ENCODE measurements at places on chromosomes 16 and 17.

GRCh38 chr16:35751191-35751941 is 2292.0 kb downstream of the TP53TG3F start:
- no peak overlapping the region for H3K27ac ChIP-seq
- no peaks in the 10 kb centered on the region for H3K4me1 ChIP-seq
- H3K27me3 ChIP-seq: no peaks in the 10 kb centered on the region
- no peaks in the 10 kb centered on the region for H3K36me3 ChIP-seq
- no peak for DNase-seq

DNA sequence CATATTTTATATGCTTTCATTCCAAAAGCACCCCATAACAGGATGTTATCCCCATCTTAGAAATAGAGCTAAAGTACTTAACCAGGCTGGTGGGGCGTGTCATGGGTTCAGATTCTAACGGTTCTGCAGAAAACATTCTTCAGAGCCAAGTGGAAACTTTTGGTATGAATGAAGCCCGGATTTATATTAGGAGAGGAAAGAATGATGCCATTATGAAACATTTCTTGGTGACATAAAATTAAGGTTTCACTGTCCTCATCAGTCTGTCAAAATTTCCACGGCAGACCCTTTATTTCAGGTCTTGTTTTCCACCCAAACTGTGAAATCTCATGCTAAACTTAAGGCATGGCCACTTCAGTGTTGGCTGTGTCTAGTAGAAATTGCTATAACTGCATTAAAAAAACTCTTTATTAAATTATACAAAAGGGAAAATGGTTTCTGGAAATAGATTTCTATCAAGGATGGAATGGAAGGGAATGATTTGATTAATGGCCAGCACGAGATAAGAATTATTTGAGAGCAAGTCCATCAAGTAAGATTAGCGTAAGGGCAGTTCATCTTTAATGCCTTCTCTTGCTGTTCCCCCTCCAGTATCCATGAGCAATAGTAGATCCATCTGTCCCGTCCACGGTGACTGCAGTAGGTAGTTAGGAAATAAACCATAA is 11.7 kb downstream of the PRKCA start:
- H3K4me3 ChIP-seq: no peak overlapping the region
- H3K4me1 ChIP-seq: no peaks in the 10 kb centered on the region
- no peak for DNase-seq
- no peaks in the 10 kb centered on the region for H3K27me3 ChIP-seq

DNA sequence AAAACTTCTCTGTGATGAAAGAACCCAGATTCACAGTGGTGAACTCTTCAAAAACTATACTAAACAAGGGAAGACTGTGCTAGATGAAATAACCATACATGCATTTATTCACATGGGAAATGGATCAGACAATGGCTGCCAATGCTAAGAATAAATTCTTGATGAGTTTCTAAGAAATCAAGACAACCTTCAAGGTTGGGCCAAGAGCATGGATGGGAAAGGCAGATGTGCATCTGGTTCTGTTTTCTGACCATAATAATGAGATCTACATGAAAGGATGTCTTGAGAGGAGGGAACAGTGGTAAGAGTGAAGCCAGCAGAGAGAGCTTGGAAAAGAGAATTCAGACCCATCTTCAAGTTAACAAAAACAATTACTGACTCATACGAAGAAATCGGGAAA is 31.4 kb downstream of the ANKRD11 start:
- H3K4me3 ChIP-seq: no peak overlapping the region
- peaks cover 14% of the 10 kb centered on the region for H3K4me1 ChIP-seq
- no peak overlapping the region for H3K27ac ChIP-seq
- H3K36me3 ChIP-seq: no peaks in the 10 kb centered on the region

DNA sequence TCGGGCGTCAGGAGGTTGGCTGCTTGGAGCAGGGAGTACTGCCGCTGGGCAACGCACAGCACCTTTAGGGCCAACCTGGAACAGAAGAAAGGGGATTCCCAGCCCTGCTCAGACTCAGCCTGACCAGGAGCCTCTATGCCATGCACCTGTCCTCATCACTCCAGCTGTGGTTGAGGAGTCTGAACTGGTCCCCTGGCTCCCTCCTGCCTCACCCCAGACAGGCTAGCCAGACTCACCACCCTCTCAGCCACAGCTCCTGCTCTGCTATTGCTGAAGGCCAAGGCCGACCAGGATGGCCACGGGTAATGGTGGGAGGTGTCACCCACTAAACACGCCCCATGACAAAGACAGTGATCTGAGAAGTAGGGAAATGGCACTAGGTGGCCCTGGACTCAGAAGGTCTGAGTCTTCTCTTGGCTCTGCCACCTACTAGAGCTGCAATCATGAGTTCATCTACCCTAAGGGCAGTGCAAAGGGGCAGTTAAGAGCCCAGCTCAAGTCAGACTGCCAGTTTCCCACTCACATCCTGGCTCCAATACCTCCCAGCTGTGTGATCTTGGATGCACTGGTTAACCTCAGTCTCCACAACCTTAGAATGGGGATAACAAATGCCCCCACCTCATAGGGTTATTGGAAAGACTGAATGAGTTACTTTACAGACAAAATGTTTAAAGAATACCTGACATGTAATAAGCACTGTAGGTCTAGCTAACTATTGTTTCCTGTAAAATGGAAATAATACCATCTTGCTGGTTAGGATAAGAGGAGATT is 13.8 kb upstream of the GFAP start:
- DNase-seq: no peak
- no peaks in the 10 kb centered on the region for H3K27me3 ChIP-seq
- no peak overlapping the region for H3K4me3 ChIP-seq
- no peaks in the 10 kb centered on the region for H3K4me1 ChIP-seq
- peaks cover 2% of the 10 kb centered on the region for H3K36me3 ChIP-seq

- no peak overlapping the region for H3K27ac ChIP-seq
- H3K4me3 ChIP-seq: no peak overlapping the region
- H3K4me1 ChIP-seq: no peaks in the 10 kb centered on the region
- peaks cover 17% of the 10 kb centered on the region for H3K27me3 ChIP-seq
Measured at GRCh38 chr16:9395958-9396359, 304.5 kb downstream of the HAPSTR1 start.

GRCh38 chr16:54405478-54405877 is 118.9 kb upstream of the IRX3 start:
- no peaks in the 10 kb centered on the region for H3K27me3 ChIP-seq
- H3K4me3 ChIP-seq: no peak overlapping the region
- no peak overlapping the region for H3K27ac ChIP-seq
- H3K4me1 ChIP-seq: no peaks in the 10 kb centered on the region
- no peak for DNase-seq

GRCh38 chr16:80347900-80348299 is 192.9 kb upstream of the DYNLRB2 start:
- H3K27me3 ChIP-seq: no peaks in the 10 kb centered on the region
- DNase-seq: no peak
- no peaks in the 10 kb centered on the region for H3K36me3 ChIP-seq
- no peak overlapping the region for H3K4me3 ChIP-seq
- no peaks in the 10 kb centered on the region for H3K4me1 ChIP-seq

DNA sequence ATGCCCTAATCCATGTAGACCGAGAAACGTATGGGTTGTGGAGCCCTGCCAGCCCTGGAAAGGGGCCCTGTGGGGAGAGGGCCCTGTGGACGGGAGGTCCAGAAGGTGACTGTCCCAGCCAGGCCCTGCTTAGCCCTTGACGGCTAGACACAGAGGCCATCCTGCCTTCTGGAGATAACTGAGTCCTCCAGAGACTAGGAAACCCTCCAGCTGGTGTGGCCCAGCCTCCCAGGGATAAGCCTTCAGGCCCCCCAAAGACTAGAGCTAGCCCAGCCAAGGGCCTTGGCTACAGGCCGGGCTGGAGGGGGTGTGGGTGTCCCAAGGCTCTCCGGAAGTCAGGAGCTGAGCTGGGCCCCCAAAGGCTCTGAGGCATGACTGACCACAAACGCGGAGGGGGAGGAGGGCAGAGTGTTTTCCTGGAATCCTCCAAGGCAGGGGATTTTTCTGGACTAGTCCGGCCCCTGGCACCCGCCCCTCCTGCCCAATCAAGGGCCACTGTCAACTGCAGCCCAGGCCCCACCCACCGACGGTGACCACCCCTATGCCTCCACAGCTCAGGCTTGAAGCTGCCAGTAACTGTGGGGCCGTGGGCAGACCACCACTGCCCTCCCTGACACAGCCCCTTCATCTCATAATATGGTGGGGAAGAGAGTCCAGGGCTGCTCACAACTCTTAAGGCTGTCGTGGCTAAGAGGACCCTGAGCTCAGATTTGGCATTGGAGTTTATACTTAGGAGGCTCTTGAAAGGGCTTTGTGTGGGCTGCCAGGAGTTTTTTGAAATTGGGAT is 885 bp upstream of the VASN start:
- H3K36me3 ChIP-seq: no peaks in the 10 kb centered on the region
- H3K27ac ChIP-seq: peak overlapping the region; percentile 63
- DNase-seq: no peak
- H3K4me3 ChIP-seq: no peak overlapping the region
- H3K4me1 ChIP-seq: peaks cover 47% of the 10 kb centered on the region

- no peak for DNase-seq
- H3K36me3 ChIP-seq: no peaks in the 10 kb centered on the region
- H3K4me1 ChIP-seq: no peaks in the 10 kb centered on the region
- no peak overlapping the region for H3K4me3 ChIP-seq
- H3K27me3 ChIP-seq: no peaks in the 10 kb centered on the region
Measured at GRCh38 chr17:56880571-56880970, 33.3 kb downstream of the TRIM25 start.

DNA sequence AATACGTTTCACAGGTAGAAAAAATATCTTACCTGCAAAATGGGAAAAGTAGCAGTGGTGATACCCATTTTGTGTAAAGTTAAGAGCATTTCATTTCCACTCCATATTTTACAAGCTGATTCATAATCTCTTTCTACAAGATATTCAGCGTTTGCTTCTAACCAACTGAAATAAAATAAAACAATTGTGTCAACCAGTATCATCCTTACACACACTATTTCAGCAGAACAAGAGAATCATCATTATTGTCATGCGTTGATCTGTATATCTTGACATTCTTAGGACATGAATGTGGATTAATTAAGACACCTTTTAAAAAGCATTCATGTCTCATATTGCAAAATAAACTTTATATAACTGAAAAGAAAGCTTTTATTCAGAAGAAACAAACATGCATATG is 69.8 kb downstream of the BRIP1 start:
- no peak overlapping the region for H3K4me3 ChIP-seq
- no peaks in the 10 kb centered on the region for H3K4me1 ChIP-seq
- H3K27me3 ChIP-seq: no peaks in the 10 kb centered on the region
- no peaks in the 10 kb centered on the region for H3K36me3 ChIP-seq
- H3K27ac ChIP-seq: no peak overlapping the region
- DNase-seq: no peak

DNA sequence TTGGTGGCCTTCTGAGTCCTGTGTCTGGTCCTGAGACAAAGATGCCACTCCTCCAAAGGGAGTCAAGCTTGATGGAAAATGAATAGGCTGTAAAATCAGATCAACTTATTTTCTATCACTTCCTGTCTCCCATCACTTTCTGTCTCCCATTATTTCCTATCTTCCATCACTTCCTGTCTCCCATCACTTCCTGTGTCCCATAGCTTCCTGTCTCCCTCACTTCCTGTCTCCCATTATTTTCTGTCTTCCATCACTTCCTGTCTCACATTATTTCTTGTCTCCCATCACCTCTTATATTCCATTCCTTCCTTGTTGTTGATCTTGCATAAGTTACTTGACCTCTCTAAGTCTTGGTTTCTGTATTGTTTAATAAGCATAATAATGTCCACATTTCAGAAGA is 418.5 kb upstream of the EEF2KMT start:
- no peak overlapping the region for H3K27ac ChIP-seq
- no peaks in the 10 kb centered on the region for H3K36me3 ChIP-seq
- H3K27me3 ChIP-seq: no peaks in the 10 kb centered on the region

DNA sequence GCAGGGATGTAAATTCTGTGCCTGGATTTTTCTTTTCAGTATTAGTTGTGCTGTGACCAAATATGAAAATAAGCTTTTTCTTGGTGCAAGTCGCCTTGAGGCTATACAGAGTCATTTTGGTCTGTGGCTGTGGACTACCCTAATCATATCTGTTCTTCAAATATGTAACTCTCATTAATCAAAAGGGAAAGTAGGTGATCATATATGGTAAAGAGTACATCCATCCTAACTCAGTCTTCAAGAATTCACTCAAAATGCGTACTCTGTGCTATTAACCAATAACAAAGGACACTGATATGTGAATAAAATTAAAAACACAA is 2.6 kb downstream of the CPD start:
- no peaks in the 10 kb centered on the region for H3K36me3 ChIP-seq
- H3K27ac ChIP-seq: no peak overlapping the region
- DNase-seq: no peak
- no peaks in the 10 kb centered on the region for H3K27me3 ChIP-seq
- peaks cover 46% of the 10 kb centered on the region for H3K4me1 ChIP-seq
- H3K4me3 ChIP-seq: peak overlapping the region; percentile 74

DNA sequence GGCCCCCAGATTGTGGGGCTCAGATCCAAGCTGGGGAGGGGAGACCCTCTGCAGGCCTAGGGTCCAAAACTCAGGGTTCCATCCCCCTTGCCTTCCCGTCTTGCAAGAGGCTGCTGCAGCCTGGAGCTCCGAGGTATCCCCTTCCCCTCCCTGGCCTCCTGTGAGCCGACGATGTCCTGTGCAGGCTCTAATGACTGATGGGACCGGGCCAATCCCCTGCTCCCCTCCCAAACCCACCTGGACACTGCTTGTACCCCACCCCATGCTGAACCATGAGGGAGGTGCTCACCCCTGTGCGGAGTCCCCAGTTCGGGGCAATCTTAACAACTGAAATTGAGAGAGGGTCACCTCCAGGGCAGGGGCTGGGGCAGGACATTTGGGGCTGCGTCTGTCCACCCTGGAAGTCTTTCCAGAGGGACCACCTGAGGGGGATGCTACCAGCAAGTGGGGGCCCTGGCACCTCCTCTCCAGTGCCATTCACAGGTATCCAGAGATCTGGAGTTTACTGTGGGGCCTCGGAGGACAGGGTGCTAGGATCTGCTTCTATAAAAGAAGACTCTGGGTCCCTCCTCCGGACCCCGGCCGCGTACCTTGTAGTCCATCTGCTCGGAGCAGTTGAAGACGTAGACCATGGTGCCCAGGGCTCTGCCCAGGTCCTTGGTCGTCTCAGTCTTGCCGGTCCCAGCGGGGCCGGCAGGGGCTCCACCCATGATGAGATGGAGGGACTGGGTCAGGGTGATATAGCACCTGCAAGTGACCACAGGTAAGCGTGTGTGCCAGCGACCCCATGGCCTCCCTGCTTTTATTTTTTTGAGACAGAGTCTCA is 77.3 kb downstream of the DNAH17 start:
- H3K36me3 ChIP-seq: no peaks in the 10 kb centered on the region
- peaks cover 6% of the 10 kb centered on the region for H3K4me1 ChIP-seq
- no peak overlapping the region for H3K27ac ChIP-seq
- DNase-seq: no peak
- no peak overlapping the region for H3K4me3 ChIP-seq

- 0 out of 2 replicates have a peak, but pooled peaks cover 2% of the 10 kb centered on the region for H3K36me3 ChIP-seq
- H3K4me1 ChIP-seq: no peaks in the 10 kb centered on the region
- no peaks in the 10 kb centered on the region for H3K27me3 ChIP-seq
- H3K27ac ChIP-seq: no peak overlapping the region
- H3K4me3 ChIP-seq: no peak overlapping the region
Measured at GRCh38 chr17:29578626-29579485, 10.4 kb downstream of the TP53I13 start.
